OCI-M1 (cell line): ENCODE measurements at places on chromosomes 6 and 20.

DNA sequence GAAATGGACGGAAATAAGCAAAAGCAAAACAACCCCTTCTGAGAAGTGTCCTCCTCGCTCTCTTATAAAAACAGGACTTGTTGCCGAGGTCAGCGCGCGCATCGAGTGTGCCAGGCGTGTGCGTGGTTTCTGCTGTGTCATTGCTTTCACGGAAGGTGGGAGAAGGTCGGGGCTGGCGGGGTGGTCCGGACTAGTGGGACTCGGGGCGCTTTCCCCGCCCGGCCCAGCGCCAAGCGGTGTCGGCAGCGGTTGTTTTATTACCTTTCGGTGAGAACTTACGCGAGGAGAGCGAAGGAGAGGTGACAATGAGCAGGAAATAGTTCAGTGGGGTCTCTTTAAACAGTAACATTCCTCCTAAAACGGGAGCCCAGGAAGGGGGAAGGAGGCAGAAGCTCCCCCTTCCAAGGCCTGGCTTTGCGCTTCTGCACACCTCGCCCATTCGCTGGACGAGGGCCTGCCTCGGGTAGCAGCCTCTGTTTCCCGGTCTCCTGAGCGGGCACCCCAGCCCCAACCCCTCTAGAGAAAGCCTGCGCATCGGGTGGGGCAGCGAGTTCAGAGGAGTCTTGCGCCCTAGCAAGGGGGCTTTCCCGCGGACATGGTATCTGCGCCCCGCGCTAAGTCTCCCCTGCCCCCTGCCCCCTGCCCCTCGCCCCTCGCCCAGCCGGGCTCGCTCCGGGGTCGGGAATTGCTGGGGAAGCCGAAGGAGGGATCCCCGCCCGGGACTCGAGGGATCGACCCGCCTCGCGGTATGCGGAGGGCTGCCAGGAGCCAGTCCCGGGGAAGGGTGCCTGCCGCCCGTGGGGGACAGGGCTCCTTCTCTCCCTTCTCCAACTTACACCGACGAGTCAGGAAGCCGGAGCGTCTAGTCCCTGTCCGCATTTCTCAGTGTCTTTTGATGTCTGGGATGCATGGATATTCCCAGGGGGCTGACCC lies 1.2 kb upstream of the TBXT start:
- DNase-seq = no peak

DNA sequence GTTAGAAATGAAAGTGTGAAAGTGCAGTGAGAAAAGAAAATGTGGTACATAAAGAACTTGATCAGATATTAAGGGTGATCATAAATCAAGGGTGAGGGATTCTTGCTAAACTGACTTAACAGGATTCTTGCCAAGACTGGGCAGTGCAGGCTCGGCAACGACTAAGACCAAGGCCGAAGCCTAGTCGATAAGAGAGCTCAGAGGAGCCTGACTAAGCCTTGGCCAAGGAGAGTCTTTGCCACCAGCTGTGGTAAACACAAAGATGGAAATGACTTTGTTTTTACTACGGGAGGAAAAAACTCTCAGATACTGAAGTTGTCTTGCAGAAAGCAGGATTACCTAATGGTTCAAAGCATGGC lies 196.6 kb downstream of the LY86 start:
- DNase-seq = no peak

- no peak for DNase-seq
Measured at GRCh38 chr6:118815495-118815894, 78.5 kb upstream of the ASF1A start.

DNA sequence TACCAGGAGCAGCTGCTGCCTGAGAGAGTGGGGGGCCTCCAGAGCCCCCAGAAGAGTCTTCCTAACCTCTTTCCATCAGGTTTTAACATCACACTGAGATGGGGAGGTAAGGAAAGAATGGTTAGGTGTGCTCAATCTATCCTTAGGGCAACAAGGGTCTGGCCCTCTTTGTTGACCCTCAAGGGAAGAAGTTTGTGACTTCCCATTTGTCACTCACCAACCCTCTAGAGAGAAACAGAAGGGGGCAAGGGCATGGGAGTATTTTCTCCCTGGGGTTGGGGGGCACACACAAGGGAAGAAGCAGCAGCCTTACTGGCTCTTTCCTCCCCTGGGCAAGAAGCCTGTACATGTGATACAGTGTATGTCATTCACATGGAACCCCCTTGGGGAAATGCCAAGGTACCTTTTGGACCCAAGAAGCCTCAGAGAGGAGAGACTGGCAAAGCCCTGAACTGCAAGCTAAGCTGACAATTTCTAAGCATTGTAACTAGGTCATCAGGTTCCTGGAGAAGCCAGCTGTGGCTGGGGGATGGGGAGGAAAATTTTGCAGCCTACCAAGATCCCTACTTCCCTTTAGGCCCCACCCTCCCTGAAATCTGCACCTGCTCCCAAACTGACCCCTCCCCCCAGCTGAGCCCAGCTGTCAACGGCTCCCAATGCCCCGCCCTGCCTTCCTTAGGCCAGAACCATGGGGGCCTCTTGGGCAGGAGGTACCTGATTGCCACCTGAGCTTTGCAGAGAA lies 14.5 kb downstream of the BCL2L1 start:
- DNase-seq = peak; percentile 79

DNA sequence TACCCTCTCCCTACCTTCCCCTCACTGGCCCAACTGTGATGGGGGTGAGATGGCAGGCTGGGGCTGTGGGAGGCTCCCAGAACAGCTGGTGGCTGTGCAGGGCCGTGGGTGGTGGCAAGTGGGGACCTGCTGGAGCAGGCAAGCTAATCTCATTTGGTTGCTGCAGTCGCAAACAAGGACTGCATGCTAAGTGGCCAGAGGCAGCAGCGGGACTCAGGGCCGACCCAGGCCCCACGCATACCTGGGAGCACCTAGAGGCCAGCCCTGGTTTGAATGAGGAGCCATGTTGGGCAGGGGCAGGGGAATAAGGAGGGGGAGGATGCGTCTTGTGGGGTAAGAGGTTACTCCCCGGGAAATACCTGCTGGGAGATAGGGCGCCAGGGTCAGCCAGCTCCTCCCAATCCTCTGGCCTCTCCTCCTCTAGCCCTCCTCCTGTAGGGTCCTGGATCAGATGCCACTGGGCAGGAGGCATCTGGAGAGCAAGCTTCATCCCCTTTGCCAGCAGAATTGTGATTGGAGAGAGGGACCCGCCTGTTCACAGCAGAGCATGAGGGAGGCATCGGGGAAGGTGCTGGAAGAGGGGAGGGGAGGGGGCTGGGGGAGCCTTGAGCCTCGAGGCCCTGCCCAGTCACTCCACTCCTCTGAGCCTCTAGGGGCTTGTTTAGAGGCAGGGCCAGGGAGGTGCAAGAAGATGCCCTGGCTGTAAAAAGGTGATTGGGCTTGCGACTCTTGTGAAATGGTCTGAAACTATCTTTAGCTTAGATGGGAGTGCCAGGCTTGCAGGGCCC lies 24.3 kb upstream of the CDH22 start:
- no peak for DNase-seq
